ENCODE measurements at places on chromosomes 5 and 9. TPM values are rescaled to one million over a fixed set of nuclear protein-coding genes. Genes with fewer than 3 reads are reported as not detected.

CRB2 gene
- 0.17 TPM for total RNA-seq

SLC28A3 gene
- total RNA-seq = 0.11 TPM

DNA sequence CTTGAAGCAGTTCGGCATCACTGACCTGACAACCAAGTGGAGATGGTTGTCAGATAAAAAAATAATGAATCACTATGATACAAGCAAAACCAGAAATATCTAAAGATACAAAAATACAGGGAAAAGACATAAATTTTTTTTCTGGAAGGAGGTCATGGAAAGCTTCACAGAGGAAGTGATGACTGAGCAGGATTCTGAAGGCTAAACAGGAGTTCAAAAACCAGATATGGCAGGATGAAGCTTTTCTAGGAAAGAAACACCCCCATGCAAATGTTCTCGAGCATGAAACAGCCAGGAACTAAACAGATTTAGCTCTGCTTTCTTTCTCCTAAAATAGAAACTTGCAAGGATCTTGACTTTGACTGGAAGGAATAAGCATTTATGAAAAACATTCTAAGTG is 60.7 kb upstream of the IFNE start:
- DNase-seq = no peak

GRCh38 chr5:854217-854616 is 3.4 kb upstream of the ZDHHC11 start:
- peak; percentile 40 for DNase-seq

GRCh38 chr5:53482717-53483638 is 2.5 kb downstream of the FST start:
- peak; percentile 46 for DNase-seq

DNA sequence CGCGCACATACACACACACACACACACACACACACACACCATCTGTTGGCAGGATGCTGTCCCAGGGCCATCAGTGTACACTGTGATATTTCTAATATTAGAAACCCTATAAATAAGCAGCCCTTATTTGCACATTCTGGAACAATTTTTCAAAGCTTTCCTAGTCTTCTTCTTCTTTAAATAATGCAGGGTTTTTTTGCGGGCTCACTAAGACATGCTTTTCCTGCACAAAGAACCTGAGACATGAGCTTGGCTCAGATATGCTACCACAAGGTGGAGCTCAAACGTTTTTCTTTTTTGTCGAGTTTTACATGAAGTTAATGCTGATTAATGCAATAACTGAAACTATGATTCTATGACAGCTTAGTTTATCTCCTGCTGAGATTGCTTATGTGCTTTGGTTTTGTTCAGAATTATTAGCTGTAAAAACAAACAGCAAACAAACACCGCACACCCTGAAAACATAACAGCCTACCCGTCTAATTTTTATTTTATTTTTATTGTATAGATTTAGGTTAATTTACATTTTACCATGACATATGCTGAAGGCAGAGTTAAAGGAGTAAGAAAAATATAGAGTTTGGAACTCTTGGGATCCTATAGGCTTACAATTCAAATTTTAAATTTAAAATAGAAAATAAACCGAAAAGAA is 95.8 kb downstream of the ALDH1A1 start:
- DNase-seq = no peak

- DNase-seq = no peak
These were observed 538.1 kb upstream of the MEF2C start for GRCh38 chr5:89421035-89421434.

- no peak for DNase-seq
These were observed 6.8 kb upstream of the APBA1 start for GRCh38 chr9:69678843-69679538.

DNA sequence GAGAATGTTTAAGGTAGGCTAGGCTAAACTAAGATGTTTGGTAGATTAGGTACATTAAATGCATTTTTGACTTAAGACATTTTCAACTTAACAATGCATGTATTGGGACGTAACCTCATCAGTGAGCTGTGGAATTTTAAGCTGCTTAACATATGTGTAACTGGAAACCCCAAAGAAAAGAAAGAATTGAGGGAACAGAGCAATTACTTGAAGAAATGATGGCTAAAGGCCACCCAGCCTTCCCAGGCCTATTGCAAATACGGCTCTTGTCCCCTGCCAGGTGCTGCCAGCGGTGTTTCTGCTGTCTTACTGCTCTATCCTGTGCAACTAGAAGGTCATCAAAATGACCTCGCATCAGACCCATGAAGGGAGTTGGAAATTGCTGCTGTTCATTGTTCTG is 52.0 kb downstream of the RICTOR start:
- no peak for DNase-seq

GRCh38 chr5:53334431-53334941 is 145.9 kb upstream of the FST start:
- DNase-seq = no peak

- no peak for DNase-seq
These were observed 24.7 kb upstream of the ADAM19 start for GRCh38 chr5:157600252-157600651.

DNA sequence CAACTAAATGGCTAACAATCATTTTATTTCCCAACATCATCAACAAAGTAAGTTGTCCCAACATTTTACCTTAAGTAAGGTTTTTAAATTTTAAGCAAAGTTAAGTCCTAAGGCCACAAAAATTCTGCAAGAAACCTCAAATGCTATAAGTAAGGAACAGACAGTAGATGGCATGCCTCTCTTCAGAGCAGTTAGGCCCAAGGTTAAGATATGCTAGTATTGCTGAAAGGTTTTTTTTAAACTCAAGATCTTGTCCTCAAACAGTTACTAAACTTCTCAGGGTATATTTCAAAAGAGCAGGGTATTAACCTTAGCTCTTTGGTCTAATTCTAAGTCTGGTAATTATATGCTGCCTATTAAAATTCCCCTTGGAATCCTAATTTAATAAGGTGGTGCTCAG is 35.1 kb downstream of the PJA2 start:
- DNase-seq = no peak

DNA sequence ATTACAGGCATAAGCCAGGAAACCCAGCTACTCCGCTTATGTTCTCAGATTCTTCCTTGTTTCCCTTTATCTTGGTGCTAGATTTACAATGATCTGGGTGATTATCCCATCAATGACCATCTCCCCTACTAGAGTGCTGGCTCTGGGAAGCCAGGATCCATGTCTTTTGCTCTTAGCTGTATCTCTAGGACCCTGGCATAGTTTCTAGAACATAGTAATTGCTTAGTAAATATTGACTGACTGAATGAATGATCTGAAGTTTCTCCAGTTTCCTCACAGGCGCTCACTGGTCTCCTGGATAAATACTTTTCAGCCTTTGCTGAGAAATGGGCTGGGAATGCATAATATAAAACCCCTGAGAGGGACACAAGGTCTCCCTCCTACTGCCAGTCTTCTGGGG is 60.0 kb upstream of the KLF9 start:
- DNase-seq = no peak

- DNase-seq = no peak
These were observed 5.3 kb upstream of the ACSL6 start for GRCh38 chr5:132016721-132017250.

DNA sequence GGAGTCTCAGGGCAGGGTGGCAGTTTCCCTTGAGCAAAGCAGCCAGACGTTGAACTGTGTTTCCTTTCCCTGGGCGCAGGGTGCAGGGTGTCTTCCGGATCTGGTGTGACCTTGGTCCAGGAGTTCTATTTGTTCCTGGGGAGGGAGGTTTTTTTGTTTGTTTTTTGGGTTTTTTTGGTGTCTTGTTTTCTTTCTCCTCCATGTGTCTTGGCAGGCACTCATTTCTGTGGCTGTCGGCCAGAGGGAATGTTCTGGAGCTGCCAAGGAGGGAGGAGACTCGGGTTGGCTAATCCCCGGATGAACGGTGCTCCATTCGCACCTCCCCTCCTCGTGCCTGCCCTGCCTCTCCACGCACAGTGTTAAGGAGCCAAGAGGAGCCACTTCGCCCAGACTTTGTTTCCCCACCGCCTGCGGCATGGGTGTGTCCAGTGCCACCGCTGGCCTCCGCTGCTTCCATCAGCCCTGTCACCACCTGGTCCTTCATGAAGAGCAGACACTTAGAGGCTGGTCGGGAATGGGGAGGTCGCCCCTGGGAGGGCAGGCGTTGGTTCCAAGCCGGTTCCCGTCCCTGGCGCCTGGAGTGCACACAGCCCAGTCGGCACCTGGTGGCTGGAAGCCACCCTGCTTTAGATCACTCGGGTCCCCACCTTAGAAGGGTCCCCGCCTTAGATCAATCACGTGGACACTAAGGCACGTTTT is 3.5 kb upstream of the PHYHD1 start:
- DNase-seq = peak; percentile 91

DNA sequence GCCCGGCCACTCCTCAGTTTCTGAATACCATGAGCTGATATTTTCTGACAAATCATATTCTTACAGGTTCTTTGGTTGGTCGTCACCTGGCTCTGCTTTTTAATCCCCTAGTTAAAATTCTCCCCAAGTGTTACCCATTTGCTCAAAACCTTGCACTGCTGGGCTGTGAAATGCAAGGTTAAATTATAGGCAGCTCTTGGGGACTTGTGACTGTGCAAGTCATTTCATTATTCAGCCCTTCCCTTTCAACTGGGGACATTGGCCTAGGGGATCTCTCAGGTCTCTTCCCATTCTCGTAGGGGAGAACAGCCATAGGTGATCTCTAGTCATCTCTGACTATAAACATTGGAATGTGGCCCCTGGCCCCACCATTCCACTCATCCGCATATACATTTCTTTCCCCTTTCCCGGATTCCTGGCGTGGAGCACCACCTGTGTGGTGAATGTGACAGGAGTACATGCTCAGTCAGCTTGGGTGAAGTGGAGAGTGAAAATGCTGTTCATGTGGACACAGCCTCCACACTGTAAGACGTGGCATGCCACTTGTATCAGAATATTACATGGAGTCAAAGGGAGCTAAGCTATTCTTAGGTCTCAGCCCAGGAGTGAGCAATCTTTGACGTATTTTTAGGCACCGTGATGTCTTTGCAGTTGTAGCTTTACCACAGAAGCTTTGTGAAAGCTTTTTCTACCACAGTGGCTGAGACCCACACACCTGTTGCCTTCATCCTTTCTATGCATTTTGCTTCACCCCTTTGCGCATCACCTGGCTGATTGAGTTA is 386.7 kb downstream of the KDM4C start:
- DNase-seq = no peak

GRCh38 chr9:69193685-69194032 is 19.6 kb downstream of the TJP2 start:
- DNase-seq = no peak

GRCh38 chr5:98631311-98632054 is 142.0 kb upstream of the RGMB start:
- DNase-seq = no peak

DNA sequence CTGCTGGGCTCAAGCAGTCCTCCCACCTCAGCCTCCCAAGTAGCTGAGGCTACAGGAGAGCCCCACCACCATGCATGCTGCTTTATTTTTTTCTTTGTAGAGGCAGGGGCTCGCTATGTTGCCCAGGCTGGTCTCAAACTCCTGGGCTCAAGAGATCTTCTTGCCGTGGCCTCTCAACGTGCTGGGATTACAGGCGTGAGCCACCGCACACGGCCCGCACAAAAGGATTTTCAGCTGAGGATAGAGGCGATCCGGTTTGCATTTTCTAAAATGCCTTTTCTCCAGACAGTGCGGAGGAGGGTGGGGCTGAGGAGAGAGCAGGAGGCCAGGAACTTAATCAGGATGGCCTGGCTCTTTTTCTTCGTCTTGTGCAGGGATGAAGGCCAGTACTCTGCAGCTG is 6.9 kb downstream of the HRH2 start:
- DNase-seq = no peak

- no peak for DNase-seq
These were observed 84.6 kb upstream of the LIFR start for GRCh38 chr5:38641003-38641402.

DNA sequence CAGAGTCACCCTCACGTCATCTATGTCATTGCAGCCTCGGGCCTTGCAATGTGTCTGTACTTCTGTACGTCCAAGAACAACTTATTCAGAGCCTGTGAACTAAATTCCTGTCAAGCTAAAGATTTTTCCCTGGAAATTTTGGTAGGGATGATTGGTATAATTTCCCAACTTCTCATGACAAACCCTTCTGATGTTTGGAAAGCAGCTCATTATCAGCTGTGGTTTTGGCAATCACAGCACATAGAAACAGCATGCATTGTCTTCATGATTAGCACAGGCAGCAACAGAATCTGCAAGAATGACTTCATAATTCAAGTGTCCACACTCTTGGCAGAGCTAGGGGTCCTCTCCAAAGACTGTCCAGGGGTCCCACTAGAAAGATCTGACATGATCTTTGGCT is 49.5 kb downstream of the APBA1 start:
- no peak for DNase-seq

- DNase-seq = no peak
These were observed 151.0 kb downstream of the MYO10 start for GRCh38 chr5:16784843-16785791.
